Central memory CD8-positive, alpha-beta T cell (primary cell): ENCODE measurements at places on chromosomes 3 and 15.

DNA sequence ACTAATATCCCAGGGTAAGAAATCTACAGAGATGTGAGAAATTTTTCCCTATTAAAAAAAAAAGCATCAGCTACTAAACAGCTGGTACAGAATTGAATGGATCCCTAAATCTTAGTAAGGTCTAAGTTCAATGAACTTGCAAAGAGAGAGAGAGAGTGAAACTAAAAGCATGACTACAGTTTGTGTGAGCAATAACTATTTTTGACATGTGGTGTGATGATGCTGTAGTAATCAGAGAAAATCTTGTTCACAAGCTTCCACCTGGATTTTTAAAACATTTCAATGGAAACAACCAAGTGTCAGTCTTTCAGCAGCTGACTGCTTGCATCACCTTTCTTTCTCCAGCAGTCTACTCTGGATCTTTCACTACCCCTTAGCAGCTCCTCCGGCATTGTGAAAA is 45.2 kb upstream of the ABI3BP start:
- DNase-seq, result no peak

DNA sequence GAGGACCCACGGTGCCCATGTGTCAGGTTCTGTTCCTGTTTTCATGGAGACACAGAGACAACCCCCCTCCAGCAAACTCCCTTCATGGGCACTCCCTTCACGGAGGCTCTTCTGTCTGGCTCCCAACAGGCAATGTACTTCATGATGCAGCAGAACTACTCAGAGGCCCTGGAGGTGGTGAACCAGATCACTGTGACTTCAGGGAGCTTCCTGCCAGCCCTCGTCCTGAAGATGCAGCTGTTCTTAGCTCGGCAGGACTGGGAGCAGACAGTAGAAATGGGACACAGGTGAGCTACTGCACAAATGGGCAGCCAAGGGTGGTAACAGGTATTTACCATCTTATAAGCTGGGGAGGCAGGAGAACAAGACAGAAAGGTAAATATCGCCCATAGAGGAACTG is 7.0 kb downstream of the TTC21A start:
- no peak for DNase-seq

GRCh38 chr3:15614958-15615357 is 13.4 kb downstream of the BTD start:
- no peak for DNase-seq

GRCh38 chr3:178482981-178483380 is 53.3 kb upstream of the KCNMB2 start:
- no peak for DNase-seq

DNA sequence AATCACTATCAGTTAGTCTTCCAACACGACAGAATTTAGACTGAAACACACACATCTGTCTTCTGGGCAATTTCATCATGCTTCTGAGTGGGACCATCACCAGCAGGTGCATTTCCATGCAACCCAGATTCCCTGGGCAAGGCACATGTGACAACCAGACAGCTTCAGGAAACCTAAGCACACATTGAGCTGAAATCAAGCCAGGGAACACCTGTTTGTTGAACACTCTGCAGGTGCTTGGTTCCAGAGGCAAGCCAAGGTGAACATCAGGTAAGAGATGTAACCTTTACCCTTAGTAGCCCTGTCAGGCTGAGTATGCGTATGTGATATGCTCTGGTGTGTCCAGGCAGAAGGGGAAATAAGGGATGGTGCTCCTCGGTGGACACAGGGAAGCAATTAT is 3.3 kb upstream of the PSMD2 start:
- DNase-seq, result no peak

DNA sequence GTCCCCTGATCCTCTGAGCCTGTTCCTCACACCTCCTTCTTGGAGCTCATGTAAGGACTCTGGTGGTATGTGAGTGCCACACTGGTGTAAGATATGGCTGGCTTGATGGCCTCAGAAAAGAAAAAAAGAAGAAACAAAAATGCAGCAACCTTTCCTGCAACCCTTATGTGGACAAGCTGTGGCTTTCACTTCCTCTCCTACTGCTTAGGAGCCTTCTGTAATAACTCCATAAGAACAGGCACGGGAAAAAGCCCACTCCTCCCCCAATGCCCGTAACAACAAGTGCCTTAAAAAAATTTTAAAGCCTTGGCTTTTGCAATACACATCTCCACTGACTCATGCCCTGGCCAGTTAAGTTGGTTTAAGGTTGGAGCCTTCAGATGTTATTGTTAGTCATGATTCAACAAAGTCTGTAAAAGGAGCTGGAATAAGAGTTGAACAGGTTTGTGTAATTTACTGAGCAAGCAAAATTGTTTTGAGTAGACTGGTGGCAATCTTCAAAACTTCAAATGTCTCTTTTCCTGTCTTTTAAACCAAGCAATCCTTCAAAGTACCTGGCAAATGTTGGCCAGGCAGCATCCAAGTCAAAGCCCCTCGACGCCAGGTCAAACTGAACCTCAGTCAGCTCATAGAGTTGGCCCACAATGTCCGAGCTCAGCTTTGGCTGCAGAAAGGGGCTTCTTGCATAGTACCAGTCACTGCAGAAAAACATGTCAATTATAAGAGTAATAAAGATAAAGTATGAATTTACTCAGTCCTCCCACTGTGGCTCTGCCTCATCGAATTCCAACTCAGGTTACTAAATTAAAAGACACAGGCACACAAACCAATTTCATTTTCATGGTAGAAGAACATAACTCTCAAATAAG is 22.9 kb downstream of the FYCO1 start:
- no peak for DNase-seq

GRCh38 chr3:111729087-111729846 is 129.8 kb upstream of the PHLDB2 start:
- no peak for DNase-seq

GRCh38 chr3:18423401-18424212 is 1.5 kb downstream of the SATB1 start:
- no peak for DNase-seq

GRCh38 chr15:32851572-32851971 is 133.8 kb downstream of the GREM1 start:
- no peak for DNase-seq

GRCh38 chr15:76235186-76235826 is 76.0 kb downstream of the ETFA start:
- no peak for DNase-seq

GRCh38 chr3:64049832-64050231 is 26.5 kb upstream of the PSMD6 start:
- no peak for DNase-seq

DNA sequence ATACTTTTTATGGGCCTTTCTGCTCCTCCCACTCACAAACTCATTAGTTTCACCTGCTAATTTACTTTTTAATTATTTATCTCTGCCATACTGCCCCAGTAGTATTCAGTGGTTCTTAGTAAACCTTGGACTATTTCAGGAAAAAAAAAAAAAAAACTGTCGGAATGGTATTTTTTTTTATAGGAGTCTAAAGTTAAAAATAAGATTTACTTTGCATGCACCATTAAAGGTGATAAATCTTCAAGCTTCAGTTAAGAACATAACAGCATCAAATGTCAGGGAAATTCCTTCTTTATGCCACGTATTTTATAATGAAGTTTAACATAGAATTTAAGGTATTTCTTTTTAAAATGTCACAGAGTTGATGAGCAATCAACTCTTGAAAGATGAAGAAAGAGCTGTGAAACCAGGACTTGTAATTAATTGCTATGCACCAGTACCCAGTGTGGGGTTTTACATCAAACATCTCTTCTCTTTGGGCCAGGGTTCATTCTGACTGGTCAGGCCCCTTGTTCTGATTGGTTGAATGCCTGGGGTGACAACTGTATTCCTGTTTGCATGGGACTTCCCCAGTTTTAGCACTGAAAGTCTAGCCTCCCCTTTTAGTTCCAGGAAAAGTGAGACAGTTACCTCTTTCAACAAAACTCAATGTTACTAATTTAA is 40.3 kb upstream of the PTPRG start:
- DNase-seq, result no peak

GRCh38 chr3:178155521-178155920 is 380.7 kb upstream of the KCNMB2 start:
- no peak for DNase-seq

DNA sequence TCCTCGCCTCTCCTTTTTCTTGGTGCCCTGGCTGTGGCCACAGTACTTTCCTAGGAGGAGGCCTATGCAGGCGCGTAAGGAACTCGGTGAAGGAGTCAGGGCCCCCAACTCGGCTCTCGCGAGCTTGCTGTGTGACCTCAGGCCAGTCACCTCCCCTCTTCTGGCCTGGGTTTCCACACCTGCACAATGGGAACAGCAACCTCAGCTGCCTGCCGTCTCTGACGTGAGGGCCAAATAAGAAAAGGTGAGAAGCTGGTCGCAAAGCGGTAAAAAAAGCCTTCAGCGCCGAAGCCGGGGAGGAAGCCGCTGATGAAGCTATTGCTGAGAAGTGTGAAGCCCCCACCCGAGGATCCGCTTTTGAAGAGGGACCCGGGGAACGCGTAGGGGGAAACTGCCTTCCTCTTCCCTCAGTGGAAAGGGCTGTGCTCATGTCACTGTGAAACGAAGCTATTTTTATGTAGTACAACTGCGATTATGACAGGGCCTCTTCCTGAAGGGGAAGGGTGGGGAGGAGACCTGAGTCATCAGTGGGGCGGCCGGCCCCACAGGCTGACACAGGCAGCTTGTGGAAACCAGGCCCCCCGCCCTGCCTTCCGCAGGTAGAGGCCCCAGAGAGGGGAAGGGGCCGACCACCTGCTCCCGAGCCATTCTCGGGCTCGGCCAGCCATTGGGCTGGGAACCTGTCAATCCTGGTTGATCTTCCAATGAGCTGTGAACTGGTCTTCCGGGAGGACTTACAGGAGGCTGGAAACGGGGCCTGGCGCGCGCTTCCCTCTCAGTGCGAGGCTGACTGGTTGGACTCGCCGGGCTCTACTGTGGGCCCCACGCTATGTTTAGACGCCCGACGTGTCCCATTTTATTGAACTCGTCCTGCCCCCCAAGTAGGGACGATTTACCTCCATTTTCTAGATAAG is 18.0 kb upstream of the ANKDD1A start:
- peak; percentile 85 for DNase-seq

DNA sequence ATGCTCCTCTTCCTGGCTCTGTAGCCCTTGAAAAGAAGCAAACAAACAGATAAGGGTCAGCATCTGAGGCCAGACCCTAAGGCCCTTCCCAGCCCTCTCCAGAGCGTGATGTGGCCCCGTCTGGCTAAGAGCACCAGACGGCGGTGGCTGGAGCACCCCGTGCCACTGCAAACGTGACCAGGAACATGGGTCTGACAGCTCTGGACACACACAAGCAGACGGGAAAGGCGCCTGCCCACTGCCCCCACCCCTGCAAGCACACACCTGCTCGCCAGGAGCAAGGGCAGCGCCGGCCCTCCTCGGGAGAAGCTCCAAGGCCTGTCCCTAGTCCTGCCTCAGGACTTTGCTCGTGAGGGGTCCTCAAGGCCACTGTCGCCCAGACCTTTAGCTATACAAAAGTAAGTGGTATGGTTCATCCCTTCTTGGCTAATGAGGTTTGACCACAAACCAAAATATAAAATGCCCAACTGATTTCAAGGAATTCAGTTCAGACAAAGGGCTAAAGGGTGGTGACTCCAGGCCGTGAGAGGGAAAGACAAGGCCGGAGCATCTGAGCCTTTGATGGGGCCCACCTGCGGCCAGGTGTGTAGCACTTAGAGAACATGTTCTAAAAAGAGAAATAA is 90.4 kb downstream of the XXYLT1 start:
- DNase-seq, result no peak

GRCh38 chr15:67674983-67675382 is 132.5 kb downstream of the MAP2K5 start:
- DNase-seq, result no peak

DNA sequence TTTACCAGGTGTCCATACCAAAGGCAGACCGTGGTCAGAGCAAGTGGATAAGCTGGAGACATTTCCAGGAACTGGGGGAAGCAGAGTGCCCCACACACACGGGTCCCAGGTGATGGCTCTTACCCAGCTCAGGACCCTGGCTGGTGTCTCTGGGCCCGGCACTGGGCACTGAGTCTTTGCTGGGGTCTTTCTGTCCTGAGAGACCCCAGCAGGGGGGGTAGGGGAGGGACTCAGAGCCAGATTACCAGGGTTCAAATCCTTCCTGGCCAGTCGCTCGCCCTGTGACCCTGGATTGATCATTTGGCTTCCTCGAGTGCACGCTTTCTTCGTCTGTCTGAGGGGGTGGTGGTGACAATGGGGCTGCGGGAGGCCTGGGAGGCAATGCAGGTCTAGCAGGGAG is 95.7 kb downstream of the PLXNA1 start:
- no peak for DNase-seq

DNA sequence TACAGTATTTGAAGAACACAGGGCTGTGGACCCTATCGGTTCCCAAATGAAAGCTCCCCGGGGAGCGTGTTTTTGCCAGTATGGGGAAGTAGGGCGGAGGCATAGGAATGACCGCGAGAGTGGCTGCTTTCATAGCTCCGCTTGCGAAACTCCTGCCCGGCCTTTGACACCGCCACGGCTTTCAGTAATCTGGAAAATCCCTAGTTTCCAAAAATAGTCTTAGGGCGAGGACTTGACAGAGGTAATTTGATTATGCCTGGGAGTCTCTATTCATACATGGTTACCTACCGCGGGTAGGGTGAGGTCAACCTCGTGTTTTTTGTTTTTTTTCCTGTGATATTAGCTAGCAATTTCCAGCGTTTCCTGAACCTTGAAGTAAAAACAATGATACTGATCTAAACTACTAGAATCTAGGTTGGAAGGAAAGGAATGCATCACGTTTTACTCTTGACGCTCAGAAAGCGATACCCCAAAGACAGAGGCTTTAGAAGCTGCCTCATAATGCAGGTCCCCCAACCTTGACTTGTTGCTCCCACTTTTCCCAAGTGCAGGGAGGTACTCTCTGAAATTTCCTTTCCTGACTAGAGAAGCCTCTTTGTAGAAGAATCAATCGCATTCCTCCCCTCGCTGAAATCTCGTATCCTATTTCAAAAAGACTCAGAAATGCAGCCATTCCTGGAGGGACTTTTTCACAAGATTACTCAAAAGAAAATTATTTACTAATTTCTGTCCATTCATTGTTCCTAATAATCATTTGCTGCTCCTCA is 894 bp upstream of the CCNL1 start:
- no peak for DNase-seq

DNA sequence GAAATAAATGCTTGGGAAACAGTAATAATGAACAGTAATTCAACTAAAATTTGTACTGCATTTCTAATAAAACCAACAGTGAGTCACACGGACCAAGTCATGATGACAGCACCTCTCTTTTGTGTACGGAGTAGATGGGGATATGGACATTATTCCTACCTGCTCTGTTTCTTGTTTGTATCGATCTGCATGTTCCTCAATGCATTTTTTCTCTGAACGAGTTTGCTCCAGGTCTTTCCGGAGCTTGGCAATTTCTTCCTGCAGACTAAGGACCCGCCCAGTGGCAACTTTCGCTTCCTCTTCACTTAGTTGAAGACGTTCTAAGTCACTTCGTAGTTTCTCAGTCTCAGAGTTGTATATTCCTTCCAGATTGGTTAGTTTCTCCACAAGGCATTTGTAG is 74.4 kb upstream of the MYO5C start:
- no peak for DNase-seq
